Neural progenitor cell (in vitro differentiated cells): ENCODE measurements at places on chromosomes 7 and 10. TPM values are rescaled to one million over a fixed set of nuclear protein-coding genes. Genes with fewer than 3 reads are reported as not detected.

- no peak for DNase-seq
Observed at GRCh38 chr7:126774077-126774476, 478.7 kb downstream of the GRM8 start.

- no peak for DNase-seq
Observed at GRCh38 chr7:5345171-5345570, 62.4 kb downstream of the SLC29A4 start.

GRCh38 chr10:122020226-122020625 lies 31.3 kb downstream of the TACC2 start:
- no peak for DNase-seq

DNA sequence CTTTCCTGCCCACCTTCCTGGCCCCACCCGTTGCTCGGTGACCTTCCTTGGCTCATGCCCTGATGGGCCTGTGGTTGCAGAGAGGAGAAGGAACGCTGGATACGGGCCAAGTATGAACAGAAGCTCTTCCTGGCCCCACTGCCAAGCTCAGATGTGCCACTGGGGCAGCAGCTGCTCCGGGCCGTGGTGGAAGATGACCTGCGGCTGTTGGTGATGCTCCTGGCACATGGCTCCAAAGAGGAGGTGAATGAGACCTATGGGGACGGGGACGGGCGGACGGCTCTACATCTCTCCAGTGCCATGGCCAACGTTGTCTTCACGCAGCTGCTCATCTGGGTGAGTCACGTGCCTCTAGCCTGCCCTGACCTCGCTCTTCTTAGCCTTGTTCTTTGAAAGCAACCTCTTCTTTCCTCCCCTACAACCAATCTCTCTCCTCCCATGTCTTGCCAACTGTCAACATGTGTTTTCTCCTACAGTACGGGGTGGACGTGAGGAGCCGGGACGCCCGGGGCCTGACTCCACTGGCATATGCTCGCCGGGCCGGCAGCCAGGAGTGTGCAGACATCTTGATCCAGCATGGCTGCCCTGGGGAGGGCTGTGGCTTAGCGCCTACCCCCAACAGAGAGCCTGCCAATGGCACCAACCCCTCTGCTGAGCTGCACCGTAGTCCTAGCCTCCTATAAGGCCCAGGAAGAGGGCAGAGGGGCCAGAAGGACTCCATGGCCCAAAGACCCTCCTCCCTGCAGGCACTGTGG lies 24.1 kb downstream of the GBX1 start:
- no peak for DNase-seq

- DNase-seq: peak; percentile 29
Observed at GRCh38 chr7:53272081-53272480, 236.6 kb downstream of the POM121L12 start.

The CTAGE4 gene
- total RNA-seq: 0.43 and 1.1 TPM in 2 replicates

The ASB10 gene
- total RNA-seq: not detected in 2 replicates

DNA sequence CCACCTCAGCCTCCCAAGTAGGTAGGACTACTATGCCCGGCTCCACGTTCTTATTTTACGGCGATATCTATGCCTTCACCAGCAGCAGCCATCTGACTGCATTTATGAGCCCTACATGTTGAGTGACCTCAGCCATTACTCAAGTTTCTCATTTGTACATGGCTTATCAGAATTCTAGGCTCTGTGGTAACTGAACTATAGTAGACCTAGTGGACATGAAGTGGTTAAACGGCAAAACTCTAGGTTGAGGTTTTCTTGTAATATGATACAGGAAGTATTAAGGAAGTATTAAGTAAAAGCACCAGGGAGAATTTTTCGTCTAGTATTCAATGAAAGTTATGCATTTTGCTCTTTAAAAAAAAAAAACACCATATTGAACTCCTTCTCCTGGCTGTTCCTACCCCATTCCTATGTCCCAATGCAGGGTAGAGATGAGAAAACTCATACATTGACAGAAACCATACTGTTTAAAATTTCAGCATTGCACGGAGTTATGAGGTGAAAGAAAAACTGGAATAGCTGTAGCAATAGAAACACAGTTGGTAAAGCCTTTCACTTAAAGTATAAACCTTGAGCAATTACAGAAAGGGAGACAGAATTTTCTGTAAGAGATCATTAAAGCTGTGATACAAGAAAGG lies 39.8 kb upstream of the EPC1 start:
- DNase-seq: no peak

The TRIM8 gene
- total RNA-seq: 31.4 and 33.8 TPM in 2 replicates

GRCh38 chr10:114691442-114691941 lies 33.4 kb upstream of the ABLIM1 start:
- no peak for DNase-seq

- DNase-seq: peak; percentile 78
Observed at GRCh38 chr7:90951986-90952954, 312.0 kb upstream of the FZD1 start.

The MCM10 gene
- total RNA-seq: 38.2 and 44.5 TPM in 2 replicates

- no peak for DNase-seq
Observed at GRCh38 chr7:132618956-132619305, 42.7 kb upstream of the PLXNA4 start.

DNA sequence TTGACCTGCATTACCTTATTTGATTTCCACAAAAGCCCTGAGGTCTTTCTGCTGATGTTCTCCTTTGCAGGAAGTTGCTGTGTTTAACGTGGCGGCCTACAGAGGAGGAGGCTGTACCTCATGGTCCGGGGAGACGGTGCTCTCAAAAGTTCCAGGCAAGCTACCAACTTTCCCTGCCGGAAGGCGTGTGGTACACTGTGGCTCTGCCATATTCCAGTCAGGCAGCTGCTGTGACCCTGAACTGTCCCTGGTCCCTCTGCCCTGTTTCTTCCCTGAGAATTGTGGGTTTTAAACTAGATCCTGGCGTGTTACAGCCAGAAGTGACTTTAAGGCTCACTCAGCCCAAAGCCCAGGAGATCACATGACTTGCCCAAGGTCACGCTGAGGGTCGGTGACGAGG lies 139.2 kb downstream of the TEX36 start:
- DNase-seq: no peak

DNA sequence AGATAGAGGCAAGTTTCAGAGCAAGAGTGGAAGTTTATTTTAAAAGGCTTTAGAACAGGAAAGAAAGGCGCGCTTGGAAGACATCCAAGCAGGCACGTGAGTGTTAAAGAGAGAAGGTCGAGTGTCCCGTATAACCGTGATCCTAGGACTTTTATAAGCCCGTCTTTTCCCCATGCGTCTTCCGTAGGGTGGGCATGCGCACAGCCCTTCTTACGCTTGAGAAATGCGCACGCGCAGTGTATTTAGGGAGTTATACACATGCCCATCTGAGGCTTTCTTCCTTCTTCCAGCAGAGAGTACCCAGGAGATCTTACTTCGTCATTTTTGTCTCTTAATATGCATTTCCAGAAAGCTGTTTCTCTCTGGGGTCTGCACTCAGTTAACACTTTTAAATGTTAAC lies 52.4 kb downstream of the CALD1 start:
- no peak for DNase-seq

The CAMK2B gene
- 0.09 and 0.31 TPM in 2 replicates for total RNA-seq

DNA sequence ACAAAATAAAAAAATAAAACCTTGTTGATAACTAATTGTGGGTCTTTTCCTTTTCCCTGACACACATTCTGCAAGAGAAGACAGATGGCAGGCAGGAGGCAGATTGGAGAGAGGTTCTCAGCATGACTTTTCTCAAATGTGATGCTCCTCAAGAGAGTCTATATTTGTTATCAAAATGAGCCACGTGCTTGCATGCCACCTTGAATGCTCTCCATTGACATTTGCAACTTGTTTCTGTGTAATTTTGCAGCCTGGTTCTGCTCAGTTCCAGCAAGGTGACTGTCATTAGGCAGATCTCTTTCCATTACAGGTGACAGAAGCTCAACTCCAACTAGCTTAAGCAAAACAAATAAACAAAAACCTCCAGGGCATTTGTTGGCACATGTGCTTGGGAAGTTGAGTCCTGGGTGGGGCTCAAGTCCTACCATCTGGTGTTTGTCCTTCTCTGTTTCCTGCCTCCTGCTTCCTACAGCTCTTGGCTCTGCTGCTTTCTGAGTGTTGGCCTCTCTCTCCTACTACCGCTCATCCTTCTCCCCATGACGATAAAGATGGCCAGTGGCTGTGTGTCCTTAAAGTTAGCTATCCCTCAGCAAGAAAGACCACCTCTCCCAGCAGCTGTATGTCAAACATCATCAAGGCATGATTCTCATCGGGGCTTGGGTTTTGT lies 56.7 kb downstream of the GRK5 start:
- DNase-seq: no peak

DNA sequence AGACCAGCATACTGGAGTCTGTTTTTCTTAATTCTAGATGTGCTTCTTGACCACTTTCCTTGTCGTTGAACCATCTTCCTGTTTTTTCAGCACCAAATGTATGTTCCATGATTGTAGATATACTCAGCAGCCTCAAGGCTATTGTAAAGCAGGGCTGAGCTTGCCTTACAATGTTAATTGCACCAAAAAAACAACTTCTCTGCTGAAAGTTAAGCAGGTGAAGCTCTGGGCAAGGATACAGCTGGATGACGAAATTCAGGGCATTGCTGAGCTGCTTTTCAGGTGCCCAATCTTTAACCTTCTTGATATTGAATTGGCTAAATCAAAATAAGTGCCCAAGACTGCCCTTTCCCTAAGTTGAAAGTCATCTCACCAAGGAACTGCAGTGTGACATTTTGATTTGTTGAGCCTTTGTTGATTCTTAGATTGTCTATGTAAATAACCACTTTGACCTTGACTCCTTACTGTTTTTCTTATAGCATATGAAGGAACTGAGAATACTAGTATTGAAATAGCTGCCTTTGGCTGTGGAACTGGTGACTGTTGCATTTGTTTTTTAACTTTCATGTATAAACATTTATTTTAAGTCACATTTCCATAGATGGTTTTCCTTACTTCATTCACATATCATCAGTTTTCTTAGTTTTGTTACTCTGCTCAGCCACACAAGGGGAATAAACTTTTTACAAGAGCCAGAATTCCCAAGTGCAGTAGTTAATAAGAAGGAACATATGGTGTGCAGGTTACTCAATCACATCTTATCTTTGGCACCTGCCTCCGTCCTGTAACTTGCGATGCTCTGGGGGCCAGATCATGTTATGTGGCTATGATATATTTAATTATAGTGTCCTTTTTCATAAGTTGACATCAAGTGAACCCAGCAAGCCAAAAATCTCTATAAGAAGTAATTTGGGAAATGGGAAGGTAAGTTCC lies 3.1 kb downstream of the AHCYL2 start:
- DNase-seq: no peak

DNA sequence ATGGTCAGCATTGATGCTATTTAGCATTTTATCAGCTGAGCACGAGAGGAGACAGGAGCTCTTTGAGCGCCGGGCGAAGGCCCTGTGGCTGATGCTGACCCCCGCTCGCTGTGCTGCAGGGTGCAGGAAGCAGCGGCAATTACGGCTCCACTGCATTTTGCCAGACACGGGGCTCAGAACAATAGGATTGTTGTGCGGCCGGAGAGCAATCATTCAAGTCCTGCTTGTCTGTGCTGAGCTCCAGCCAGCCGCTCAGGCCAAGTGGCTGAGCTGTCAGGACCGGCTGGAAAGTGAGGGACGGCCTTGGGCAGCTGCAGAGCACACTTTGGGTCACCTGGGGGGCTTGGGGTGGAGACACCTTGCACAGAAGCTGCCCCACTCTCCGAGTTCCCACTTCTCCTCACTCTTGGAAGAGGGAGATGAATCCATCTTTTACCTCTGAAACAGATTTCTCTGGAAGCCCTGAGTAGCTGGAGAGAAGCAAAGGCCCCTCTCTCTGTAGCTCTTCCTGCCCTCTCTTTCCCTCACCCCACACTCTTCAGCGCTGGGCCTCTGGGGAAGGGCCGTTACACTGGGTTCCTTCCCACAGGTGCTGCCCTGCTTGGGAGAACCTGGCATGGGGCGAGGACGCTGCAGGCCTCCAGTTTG lies 17.3 kb upstream of the ADARB2 start:
- peak; percentile 74 for DNase-seq

DNA sequence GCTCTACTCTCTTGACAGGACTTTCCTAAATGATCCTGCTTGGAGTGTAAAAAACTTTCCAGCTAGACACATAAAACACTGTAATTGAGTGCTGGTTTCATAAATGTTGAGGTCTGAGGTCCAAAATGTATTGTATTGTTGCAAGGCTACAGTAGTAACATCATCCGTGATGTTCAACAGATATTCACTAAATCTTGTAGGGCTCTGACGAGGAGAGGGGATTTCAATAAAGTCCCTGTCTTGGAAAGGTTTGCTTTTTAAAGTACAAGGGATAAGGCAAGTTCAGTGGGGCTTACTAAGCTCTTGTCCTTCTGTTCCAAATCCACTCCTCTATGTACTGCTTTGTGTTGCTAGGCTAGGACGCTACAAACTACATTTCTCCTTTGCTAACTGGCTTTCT lies 48.9 kb downstream of the FHIP2A start:
- DNase-seq: no peak

The GIMAP7 gene
- not detected in 2 replicates for total RNA-seq

- peak; percentile 82 for DNase-seq
Observed at GRCh38 chr7:54932818-54933543, 85.8 kb upstream of the EGFR start.

DNA sequence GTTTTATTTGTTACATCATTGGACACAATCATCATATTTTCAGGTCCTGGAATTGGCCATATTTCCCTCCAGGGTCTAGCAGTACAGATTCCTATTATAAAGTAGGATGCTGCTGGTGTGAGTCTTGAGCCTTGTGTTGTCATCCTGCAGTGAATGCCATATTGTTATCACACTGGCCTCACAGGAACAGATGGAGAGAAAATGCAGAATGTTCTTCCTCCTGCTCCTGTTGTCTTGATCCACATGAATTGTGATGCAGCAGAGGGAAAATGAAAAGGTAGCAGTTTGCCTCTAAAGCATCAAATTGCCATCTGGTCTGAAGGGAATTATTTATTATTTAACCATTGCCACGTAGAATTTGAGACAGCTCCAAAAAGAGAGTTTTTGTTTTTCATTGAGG lies 248.6 kb downstream of the GPAM start:
- no peak for DNase-seq

The AGAP5 gene
- 8.3 and 9.4 TPM in 2 replicates for total RNA-seq

The BHLHA15 gene
- total RNA-seq: 0.69 and 4.8 TPM in 2 replicates

- DNase-seq: no peak
Observed at GRCh38 chr10:132914732-132915131, 27.6 kb downstream of the CFAP46 start.

- peak; percentile 55 for DNase-seq
Observed at GRCh38 chr10:107013258-107014006, 151.1 kb downstream of the SORCS1 start.

- DNase-seq: no peak
Observed at GRCh38 chr7:90413185-90413528, 9.9 kb downstream of the CLDN12 start.
